ENCODE measurements at places on chromosomes 16 and 17.
A peak's percentile ranks its signal among the peaks of the same experiment; 100 is the strongest.

DNA sequence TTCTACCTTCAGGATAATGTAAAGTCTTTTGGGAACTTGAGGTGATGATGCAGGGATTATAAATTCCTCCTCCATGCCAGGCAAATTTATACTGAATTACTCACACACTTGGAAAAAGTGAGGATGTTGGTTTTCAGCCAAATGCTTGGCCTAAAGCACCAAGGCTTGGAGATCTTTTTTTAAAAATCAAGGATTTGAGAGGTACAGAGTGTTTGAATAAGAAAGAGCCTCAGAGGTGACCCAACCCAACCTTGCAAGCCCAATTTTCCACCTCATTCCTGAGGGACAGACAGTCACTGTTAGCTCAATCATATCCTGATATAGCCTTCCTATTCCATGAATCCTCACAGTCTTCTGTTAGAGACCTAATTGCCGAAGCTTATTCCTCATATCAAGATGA, 14.0 kb downstream of the GRIN2A start:
- DNase-seq, result no peak

DNA sequence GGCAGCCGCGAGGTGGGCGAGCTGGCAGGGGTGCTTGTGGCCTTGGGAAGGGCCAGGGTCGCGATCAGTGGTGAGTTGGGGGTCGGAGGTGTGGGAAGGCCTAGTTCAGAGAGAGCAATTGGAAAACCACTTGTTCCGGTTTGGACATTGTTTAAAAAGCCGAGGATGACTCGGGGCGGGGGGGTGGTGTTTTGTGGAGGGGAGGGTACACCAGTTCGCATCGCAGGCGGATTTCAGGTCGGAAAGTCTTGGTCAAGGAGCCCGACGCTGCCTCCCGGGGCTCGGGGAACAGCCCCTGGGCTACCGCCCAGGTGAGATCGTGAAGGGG, 66.4 kb downstream of the KPNA2 start:
- no peak for DNase-seq

- no peak for DNase-seq
These were observed 76.3 kb downstream of the USP31 start for GRCh38 chr16:23072769-23073549.

DNA sequence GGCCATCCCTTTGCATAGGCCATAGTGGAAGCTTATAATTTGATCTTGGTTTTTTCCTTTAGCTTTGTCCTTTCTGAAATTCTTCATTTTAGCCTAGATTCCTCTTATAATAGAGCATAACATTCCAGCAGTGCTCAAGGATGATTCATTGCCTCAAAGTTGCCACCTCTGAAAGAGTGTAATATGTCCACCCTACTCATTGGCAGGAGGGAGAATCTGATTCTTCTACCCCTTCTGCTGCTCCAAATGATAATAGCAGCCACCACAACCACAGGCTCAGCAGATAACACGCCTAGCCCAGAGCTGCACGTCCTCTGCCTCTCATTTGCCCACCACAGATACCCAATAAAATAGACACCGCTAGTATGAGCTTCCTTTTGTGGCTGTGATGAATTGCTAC, 337.4 kb upstream of the HSBP1 start:
- no peak for DNase-seq

DNA sequence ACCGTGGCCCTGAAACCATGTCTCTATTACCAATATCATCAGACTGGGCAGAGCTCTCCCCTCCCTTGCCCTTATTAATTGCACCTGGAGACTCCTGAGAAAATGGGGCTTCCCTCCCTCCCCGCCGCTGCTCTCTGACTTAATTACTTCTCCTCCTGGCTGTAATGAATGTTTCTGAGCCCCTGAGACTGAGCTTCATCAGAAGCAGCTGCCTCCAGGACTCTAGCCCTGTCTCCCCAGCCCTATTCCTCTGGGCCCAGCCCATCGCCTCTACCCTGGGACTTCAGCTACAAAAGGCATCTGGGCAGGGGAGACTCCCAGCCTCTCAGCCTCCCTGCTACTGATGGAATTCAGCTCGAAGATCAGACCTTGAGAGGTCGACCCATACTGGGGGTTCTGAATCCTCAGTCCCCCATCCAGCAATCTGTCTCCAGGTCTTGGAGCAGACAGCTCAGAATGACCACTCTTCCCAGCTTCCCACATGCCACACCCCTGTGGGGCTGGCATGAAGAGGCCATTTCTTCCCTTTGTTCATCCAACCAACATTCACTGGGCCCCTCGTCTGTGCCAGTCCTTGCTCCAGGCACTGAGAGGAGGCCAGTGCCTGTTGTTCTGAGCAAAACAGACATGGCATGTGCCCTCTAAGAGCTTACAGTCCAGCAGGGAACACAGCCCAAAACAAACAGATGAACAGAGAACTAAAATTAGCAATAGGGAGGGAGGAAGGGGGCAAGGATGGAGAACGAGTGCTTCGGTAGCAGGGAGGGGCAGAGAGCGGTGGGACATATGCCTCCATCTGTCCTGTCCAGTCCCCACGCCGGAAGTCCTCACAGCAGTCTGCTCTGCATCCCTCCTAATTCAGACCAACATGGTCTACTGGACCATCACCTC, 17.0 kb upstream of the NAGS start:
- no peak for DNase-seq

DNA sequence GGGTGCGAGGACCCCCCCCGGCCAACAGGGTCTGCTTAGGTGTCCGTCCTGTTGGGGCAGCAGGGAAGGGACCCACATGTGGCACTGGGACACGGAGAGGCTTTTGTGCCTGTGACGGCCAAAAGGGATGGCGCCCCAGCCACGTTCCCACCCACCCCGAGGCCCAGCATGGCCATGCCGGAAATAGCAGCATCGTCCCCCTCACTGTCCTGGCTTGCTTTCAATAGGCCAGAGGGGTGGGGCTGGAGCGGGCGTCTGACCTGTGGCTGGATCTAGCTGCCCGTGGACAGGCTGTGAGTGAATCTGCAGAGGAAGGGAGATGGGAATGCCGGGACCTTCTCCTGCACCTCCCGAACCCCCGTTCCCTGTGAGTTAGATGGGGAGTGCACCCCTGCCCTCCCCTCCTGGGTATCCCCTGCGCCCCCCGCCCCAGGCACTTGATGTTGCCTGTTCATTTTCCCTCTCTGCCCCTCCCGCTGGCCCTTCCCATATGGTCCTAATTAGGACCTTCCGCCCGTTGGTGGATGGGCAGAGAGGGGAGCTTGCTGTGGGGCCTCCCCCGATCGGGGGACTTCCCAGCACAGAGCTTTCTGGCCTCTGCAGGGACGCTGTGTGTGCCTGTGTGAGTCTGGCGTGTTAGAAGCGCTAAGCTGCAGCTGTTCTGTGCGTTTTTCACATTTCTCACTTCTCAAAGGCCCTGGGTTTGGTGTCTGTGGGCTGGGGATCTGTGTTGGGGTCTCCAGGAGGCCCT, 292.8 kb downstream of the SEC14L1 start:
- DNase-seq, result no peak

- DNase-seq, result peak; percentile 71
These were observed 7.2 kb upstream of the MFSD6L start for GRCh38 chr17:8806253-8806925.

DNA sequence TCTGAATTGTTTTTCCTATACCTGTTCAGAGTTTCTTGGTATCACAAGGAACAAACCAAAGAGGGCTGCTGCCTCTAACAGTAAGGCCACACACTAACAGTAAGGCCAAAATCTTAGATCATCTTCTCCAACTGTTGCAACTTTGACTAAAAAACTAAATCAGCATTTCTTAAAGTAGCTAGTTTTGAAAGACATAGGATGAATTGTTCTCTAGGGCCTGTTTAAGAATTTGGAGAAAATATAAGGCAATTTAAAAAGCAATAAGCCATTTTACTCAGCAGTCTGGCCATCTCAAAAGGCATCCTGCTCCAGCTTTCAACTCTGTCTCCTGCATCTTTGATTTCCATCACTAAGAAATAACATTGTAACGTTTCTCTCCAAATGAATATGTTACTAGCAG, 105.0 kb upstream of the MON1B start:
- DNase-seq, result no peak

- DNase-seq, result no peak
These were observed 3.4 kb upstream of the KDM6B start for GRCh38 chr17:7830616-7831015.

- DNase-seq, result peak; percentile 64
These were observed 412 bp upstream of the ADGRG3 start for GRCh38 chr16:57667526-57668262.

GRCh38 chr17:74569020-74570003, 2.0 kb upstream of the CD300H start:
- peak; percentile 94 for DNase-seq

GRCh38 chr16:29111421-29111820, 126.6 kb downstream of the LAT start:
- DNase-seq, result peak; percentile 50

DNA sequence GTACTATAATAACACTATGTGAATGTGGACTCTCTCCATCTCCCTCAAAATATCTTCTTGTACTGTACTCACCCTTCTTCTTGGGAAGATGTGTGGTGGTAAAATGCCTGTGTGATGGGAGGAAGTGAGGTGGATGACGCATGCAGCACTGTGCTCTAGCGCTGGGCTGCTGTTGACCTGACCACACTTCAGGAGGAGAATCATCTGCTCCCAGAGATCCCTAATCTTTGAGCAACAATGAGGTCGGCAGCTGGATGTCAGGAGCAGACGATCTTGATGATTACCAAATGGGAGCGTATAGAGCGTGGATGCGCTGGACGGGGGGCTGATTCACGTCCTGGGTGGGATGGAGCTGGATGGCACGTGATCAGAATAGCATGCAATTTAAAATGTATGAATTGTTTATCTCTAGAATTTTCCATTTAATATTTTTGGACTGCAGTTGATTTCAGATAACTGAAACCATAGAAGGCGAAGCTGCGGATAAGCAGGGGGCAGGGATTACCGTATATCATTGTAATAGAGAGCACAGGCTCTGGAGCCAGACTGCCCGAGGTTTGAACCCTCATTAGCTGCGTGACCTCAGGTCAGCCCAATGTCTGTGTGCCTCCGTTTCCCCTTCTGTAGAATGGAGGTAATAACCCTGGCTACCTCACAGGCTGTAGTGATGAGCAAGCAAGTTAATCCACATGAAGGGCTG, 23.7 kb upstream of the CYLD start:
- no peak for DNase-seq

DNA sequence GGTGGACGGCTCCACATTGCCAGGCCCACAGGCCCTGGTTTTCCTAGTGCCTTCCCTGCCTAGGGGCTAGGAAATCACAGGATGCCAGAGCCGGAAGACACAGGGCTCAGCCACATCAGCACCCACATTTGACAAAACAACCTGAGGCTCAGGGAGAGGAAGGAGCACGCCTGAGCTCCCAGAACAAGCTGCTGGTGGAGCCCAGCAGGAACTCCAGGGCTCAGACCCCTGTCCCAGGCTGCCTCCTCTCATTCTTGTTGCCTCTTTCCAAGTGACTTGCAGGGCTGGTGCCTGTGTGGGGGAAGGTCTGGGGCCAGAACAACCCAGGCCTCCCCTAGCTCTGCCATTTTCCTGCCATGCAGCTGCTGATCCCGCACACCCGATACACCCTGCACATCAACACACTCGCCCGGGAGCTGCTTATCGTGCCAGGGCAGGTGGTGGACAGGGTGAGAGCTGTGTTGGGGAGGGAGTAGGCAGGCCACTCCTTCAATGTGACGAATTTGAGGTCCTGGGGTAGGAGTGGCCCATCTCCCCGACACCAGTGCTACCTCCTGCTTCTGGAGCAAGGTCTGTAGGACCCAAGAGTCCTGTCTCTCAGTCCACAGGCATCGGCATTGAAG, 7.6 kb downstream of the ALOX15B start:
- no peak for DNase-seq

GRCh38 chr17:4003501-4004421, 39.5 kb upstream of the ATP2A3 start:
- no peak for DNase-seq

- DNase-seq, result no peak
These were observed 36.9 kb upstream of the CPHXL start for GRCh38 chr16:75763204-75763603.

DNA sequence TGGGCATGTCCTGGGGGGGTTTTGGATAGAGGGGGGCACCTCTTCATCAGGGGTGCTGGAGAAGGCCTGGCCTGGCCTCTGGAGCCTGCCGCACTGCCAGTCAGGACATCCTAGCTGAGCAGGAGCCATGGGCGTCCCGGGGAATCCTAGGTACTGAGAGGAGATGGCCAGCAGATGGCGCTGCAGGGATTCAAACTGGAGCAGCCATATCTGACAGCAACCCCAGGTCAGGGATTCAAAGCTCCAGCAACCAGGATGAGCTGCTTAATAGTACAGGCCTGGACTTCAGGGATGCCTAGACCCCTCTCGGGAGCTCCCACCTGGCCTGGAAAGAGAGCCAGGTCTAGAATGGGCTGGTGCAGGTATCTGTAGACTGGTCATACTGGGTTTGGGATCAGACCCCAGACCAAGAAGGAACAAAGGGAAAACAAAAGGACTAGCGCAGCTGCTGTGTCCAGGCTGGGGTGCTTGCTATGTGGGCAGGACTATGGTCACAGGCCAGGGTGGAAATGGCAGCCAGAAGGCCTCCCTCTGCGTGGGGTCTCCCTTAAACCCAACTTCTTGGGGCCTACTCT, 306.9 kb upstream of the RBFOX1 start:
- DNase-seq, result peak; percentile 75

GRCh38 chr16:86882586-86883280, 304.4 kb downstream of the FOXL1 start:
- DNase-seq, result no peak

GRCh38 chr16:22063888-22064467, 28.4 kb upstream of the VWA3A start:
- DNase-seq, result no peak

- DNase-seq, result peak; percentile 55
These were observed 439.8 kb downstream of the SOX9 start for GRCh38 chr17:72560303-72561247.

GRCh38 chr16:49860593-49860992, 4.7 kb upstream of the ZNF423 start:
- DNase-seq, result no peak

DNA sequence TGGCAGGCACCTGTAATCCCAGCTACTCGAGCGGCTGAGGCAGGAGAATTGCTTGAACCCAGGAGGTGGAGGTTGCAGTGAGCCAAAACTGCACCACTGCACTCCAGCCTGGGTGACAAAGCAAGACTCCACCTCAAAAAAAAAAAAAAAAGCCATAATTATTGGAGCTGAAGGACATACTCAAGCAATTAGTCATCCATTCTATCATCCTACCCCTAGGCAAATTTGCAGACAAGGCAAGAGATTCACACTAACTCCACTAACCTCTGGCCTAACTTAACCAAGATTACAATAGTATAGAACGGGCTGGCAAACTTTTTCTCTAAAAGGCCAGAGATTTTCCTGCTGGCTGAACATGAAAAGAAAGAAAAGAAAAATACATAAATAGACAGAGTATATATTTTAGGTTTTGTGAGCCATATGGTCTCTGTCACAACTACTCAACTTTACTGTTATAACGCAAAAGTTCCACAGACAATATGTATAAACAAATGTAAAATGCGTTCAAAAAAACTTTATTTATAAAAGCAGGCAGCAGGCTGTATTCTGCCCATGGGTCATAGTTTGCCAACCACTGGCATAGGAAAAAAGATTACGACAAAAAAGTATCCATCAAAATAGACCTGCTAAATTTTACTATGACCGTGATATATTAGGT, 29.7 kb downstream of the BRIP1 start:
- no peak for DNase-seq

- peak; percentile 18 for DNase-seq
These were observed at the start of gene CACNG5 for GRCh38 chr17:66834919-66835454. Gene CACNG5 (plus strand): TSS chr17:66835117. CDS start chr17:66877333, 42,216 bp downstream.

- no peak for DNase-seq
These were observed 16.0 kb downstream of the CREBBP start for GRCh38 chr16:3864562-3864961.

- DNase-seq, result no peak
These were observed 15.6 kb downstream of the MYLK3 start for GRCh38 chr16:46732561-46732960.
